ENCODE measurements at places on chromosomes 7 and 10.

GRCh38 chr7:128190051-128190647, 50.9 kb upstream of the LEP start:
- no peak for DNase-seq

DNA sequence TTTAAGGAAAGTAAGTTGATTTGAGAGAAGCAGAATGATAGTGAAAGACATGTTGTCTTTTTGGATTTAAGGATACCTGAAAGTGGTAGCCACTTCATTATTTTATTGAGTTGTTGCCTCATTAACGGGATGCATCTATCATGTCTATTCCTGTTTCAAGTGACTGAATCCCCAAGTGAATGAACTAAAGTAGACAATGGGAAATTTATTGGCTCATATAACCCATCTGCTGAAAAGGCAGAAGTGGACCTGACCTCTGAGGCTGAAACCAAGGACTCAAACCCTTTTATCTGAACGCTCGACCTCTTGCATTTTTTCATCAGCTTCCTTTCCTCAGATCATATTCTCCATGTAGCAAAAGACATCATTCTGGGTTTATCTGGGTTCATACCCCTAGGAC, 465.6 kb upstream of the LRRN3 start:
- no peak for DNase-seq

DNA sequence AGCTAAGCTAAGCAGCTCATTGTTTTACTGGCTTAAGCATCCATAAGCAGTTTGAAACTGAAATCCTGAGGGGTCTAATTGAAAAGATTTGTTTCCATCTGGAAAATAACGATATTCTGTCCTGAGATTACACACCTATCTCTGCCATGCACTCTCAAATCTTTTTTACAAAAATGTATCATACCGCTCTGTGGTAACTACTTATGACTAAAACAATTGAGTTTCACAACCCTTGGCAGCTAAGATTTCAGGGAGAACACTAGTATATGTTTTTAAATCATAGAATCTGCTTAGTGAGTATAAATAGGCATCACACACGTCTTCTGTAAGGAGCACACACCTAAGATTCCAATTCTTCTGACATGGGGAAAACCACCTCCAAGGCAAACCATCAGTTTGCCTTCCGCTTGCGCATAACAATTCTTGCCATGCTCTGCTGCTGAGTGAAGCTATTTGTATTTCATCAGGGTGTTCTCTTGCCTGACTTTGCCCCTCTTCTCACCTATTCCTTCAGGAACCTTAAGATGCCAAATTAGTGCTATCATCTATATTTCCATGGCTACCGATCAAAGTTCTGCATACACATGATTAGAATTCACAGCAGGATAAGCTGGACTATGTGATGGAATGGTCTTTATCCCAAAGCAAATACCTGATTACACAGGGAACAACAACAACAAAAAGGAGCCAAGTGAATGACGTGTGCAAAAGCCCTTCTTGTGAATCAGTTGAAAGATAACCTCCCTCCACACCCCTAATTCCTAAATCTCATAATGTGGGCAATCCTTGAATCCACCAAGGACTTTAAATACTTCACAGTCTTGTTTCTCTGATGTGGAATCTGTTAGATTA, 40.9 kb downstream of the PRPF18 start:
- no peak for DNase-seq

GRCh38 chr10:27646194-27646593, 99.4 kb downstream of the MKX start:
- DNase-seq = no peak

GRCh38 chr7:99614495-99614894, 2.3 kb upstream of the ZSCAN25 start:
- DNase-seq = no peak

GRCh38 chr10:22682237-22683139, 31.9 kb downstream of the PIP4K2A start:
- DNase-seq = no peak

- DNase-seq = no peak
Measured at GRCh38 chr10:116882639-116883038, 33.3 kb downstream of the ENO4 start.

DNA sequence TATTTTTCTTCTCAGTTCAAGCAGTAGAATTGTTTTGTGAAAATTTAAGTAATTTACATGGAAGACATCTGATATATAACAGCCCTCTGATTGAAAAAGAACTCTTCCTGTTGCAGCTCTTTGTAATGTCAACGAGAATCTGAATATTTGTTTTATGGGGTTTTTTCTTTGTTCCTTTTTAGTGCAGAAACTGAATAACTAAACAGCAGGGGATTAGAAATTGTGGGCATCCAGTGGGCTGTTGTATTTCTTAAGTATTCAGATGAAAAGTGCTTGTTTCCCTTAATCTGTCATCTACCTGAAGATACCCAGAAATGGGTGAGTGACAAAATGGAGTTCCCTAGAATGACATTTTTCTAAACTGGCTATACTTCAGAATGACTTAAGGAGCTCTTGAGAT, 7.4 kb downstream of the ARL4A start:
- DNase-seq = no peak

- DNase-seq = no peak
Measured at GRCh38 chr10:72015841-72016240, 51.6 kb downstream of the CHST3 start.

DNA sequence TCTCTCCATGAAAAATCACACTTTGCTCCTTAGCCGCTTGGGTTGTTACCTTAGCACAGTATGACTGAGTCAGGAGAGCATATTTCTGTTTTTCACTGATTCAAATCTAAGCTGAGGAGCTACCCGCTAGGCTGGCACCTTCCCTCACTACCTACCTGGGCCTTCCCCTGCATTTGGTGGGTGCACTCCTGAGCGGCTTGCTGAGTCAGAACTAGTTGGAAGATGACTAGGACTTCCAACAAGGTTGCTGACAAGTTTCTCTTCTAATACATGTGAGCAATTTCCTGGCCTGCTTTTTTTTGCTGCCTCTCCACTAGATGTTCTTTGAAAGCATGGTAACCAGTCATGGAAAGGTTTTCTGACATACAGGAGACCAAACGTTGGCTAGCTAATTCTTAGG, 43.8 kb upstream of the SEC61G start:
- DNase-seq = no peak

DNA sequence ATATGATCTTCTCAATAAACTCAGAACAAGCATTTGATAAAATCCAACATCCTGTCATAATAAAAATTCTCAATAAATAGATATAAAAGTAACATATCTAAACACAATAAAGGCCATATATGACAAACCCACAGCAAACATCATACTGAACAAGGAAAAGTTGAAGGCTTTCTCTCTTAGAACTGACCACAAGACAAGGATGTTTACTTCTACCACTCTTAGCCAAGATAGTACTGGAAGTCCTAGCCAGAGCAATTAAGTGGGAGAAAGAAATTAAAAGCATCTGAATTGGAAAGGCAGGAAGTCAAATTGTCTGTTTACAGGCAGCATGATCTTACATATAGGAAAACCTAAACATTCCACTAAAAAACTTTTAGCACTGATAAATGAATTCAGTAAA, 510.9 kb downstream of the ANKRD7 start:
- DNase-seq = no peak

All from upper lobe of right lung (tissue), 1 donor.